ENCODE measurements at places on chromosomes 5 and 9. TPM values are rescaled to one million over a fixed set of nuclear protein-coding genes. Genes with fewer than 3 reads are reported as not detected.
A peak's percentile ranks its signal among the peaks of the same experiment; 100 is the strongest.

DNA sequence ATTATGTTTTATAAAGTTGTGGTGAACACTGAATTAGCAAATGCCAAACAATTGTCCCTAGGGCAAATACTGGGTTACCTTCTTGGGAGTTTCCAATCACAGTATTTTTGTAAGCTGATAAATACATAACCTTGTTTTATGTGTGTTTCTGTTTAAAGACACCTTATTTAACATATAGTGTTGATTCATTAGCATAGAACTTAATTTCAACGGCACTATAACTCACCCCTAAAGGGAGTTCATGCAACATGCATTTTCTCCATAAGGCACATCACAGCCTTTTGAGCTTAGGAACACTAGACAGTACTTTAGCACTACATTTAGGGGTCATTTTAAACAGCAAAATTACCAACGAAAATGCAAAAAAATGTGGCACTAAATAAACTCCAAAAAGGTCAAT lies 74.2 kb upstream of the TYRP1 start:
- no peak for DNase-seq

GRCh38 chr5:38373743-38374142 lies 115.4 kb downstream of the EGFLAM start:
- no peak for DNase-seq

DNA sequence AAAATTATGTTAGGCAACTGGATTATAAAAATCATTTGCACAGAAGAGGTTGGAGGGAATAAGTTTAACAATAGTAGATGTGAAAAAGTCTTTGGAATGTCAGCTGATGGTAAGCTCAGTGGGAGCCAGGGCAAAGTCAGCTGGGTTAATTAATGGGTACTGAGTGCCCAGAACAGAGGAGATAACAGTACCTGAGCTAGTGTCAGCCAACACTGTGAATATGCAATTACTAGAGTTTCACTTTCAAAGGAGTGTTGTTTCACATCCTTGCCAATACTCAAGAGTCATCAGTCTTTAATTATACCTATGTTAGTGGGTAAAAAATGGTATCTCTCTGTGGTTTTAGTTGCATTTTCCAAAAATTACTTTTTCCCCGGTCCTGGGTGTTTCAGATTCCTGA lies 135.1 kb downstream of the KIF4B start:
- DNase-seq: no peak

The NMUR2 gene
- total RNA-seq: not detected

DNA sequence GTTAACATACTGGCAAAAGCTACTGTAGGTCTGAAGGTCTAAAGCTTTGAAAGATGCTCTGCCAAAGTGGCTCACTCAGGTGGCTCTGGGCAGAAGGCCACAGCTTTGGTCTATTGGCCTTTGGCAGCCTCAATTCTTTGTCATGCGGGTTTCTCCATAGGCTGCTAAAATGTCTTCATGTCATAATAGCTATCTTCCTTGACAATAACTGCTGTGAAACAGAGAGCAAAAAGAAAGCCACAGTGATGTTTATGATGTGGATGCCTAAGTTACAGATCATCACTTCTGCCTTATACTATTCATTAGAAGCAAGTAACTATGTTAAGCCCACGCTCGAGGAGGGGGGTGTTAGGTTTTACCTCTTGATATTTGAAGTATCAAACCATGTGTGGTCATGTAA lies 906.1 kb upstream of the CDH9 start:
- DNase-seq: no peak

- no peak for DNase-seq
Observed at GRCh38 chr5:167561796-167562195, 729.6 kb upstream of the WWC1 start.

- DNase-seq: no peak
Observed at GRCh38 chr9:94864862-94865509, 138.5 kb downstream of the AOPEP start.

GRCh38 chr5:3605298-3606010 lies 9.8 kb downstream of the IRX1 start:
- no peak for DNase-seq

The NR4A3 gene
- 1.2 TPM for total RNA-seq

The DUSP1 gene
- total RNA-seq: 91.5 TPM

- no peak for DNase-seq
Observed at GRCh38 chr9:79735023-79735779, 163.4 kb downstream of the TLE4 start.

The ADAMTS12 gene
- total RNA-seq: 32.9 TPM

The ACOT12 gene
- total RNA-seq: not detected

DNA sequence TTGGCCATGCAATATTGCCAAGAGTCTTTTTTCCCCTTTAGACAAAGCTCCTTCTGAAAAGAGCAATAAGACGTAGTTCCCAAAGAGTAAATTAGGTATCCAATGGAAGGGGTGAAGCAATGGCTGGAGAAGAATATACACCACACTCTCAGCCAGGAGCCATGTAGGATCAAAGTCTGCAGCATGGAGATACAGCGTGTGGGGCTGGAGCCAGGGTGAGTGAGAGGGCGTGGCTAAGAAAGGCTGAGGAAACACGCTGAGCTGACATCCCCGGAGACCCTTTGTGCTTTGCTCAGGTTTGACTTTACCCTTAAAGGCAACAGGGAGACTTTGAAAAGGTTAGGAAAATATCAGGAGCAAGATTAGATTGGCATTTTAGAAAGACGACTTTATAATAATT lies 87.1 kb upstream of the ELL2 start:
- DNase-seq: no peak

GRCh38 chr5:27810458-27810857 lies 772.1 kb upstream of the CDH9 start:
- DNase-seq: no peak

- DNase-seq: peak; percentile 92
Observed at GRCh38 chr5:61332851-61333320, 828 bp downstream of the ZSWIM6 start.

- no peak for DNase-seq
Observed at GRCh38 chr5:10343486-10343885, 10.0 kb upstream of the MARCHF6 start.

DNA sequence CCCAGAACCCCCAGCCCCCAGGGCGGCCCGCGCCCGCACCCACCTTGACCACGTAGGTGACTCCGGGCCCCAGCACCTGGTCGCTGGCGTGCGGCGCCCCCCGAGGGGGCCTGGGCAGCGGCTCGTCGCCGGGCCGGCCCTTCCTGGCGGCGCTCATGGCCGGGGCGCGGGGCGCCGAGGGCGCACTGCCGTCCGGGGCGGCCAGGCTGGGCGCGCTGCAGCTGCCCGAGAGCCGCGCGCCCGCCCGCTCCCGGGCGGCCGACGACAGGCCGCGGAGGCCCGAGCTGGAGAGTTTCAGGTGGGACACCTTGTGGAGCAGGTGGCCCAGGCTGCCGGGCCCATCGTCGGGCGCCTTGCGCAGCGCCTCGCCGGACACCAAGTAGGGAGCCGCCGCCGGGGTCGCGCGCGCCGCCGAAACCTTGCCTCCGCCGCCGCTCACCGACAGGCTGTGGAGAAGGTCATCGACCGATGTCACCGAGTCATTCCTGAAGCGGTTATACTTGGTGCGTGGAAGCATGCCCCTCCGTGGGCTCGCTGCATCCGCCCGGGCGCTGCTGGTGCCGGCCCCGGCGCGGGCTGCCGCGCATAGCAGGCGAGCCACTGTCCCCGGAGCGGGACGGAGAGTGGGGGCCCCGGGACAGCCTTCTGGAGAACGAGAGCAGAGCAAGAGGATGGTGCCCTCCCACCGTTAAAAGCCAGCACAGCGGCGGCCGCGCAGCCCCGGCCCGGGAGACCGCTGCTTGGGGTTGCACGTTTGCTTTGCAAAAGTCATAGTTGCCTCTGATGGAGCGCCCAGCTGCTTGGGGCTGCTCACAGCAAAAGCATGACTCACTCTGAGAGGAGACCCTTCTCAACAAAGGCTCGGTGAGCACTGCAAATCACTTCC lies at the start of gene SHC3:
Gene SHC3 (minus strand): TSS at position 875 of the 886 bp plus-strand sequence. CDS start 358 bp downstream, at position 517.
- no peak for DNase-seq

All from chondrocyte (in vitro differentiated cells).